Left kidney (tissue), 8 donors: ENCODE measurements at places on chromosomes 6 and 20.

DNA sequence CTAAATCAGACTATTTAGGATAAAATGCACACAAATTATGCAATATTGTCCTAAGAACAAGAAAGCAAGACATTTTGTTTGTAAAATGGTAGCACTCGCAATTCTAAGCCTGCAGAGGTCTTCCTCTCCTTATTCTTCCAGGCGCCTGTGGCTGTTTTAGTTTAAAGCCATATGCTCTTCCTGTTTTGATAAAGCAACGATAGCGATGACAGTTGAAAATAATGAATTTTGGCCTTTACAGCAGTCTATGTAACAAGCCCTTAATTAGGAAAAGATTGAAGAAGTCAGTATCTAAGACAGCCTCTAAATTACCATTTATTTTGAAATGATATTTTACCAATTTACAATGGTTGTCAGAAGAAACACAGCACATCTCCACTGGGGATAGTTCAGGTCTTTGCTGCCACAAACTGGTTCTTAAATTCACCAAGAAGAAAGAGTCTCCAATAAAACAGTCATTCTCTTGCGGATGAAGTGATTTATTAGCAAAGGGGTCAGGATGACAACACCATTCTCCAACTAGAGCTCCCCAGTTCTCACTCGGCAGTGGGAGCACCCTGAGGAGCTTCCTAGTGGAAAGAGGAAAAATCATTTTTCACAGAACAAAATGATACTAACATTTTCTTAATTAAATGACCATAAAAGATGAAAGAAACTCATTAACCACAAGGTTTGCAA, 21.4 kb downstream of the UBE3D start:
- DNase-seq, result no peak

GRCh38 chr6:85482206-85482904, 32.5 kb downstream of the NT5E start:
- DNase-seq, result no peak

DNA sequence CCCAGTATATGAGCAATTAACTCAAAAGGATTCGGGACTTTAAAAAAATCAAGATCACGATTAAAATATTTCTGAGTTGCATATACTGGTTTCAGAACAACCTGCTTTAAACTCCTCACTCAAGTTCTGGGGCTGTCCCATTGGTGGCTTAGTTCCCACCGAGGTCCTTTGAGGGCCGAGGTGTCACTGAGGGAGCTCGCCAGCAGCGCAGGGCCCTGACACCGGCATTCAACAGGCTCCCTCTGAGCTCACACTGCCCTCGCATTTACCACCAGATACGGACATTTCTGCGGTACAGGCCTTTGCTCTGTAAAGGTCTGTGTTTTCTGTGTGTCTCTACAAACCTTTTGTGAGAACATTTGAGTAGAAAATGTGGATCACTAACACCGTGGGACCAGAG, 24.4 kb upstream of the BNIP5 start:
- no peak for DNase-seq

- DNase-seq, result no peak
These were observed 157.0 kb upstream of the CITED2 start for GRCh38 chr6:139531148-139532115.
